ENCODE measurements at places on chromosomes 1 and 21. TPM values are rescaled to one million over a fixed set of nuclear protein-coding genes. Genes with fewer than 3 reads are reported as not detected.

Gene GJA5
- not detected for total RNA-seq

DNA sequence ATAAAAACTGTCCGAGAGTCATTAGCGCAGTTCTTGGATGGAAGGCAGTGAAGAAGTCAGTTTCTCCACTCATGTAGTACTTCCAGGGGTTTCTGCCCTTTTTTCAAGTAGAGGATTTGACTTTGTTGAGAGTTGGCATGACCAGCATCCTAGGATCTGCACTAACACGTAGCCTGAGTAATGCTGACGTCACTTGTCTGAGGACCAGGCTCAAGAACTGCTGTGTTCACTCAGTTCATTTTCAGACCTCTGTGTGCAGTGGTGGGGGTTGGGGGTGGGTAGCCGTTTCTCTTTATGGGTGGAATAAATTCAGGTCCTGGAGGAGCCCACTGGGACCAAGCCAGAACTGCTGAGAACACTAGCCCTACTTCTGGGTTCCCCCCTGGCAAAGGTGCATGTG lies 53.3 kb downstream of the MRPS6 start:
- no peak for DNase-seq

DNA sequence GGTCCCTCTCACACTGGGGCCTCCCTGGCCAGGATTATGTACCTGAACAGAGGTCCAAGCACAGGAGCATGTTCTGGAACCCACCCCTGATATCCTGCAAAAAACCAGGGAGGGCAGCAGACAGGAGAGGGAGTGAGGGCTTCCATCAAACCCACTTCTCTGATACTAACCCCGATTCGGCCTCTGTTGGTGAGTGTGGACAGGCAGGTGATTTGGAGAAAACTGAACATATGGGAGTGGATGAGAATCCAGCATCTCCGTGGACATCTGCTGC lies 215.3 kb downstream of the MATN1 start:
- no peak for DNase-seq

Gene C8B
- total RNA-seq = 0.20 TPM

GRCh38 chr1:117613969-117614729 lies 8.3 kb downstream of the TENT5C start:
- DNase-seq = no peak

- DNase-seq = no peak
Measured at GRCh38 chr1:9580942-9581341, 7.8 kb upstream of the TMEM201 start.

Gene FBXO44
- 43.7 TPM for total RNA-seq

DNA sequence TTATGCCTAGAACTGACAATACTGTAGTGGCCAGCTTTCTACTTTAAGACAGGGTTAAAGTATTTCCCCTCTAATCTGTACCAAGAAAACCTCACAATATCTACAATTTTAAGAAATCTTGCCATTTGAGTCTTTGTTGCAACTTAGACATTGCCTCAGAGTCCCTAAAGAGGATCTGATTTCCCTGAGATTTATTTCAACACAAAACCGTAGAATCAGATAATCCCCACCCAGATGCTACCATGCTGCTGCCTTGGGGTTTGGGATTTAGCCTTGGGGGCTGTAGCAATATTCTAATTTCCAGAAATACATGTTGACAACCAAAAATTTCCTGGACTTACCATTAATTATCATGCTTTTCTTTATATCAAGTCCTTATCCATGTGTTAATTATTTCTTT lies 50.3 kb upstream of the DENND1B start:
- no peak for DNase-seq

Gene GPR161
- total RNA-seq = not detected

DNA sequence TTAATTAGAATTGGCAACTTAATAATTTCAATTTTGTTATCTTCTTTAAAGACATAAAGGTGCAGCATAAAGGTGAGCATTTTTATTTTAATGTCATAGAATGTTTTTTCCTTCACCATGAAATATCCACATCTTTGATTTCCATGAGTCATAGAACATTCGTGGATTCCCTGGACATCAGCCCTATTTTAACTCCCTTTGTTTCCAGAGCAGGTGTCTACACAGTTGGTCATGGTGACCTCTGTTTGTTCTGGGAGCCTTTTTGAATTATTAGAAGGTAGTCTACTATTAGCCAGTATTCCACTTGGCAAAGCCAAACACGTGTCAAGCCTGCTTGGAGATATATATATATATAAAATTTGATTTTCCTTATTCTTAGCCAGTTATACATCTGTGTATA lies 572.9 kb downstream of the LTN1 start:
- DNase-seq = no peak

GRCh38 chr1:90835661-90836344 lies 118.7 kb upstream of the BARHL2 start:
- no peak for DNase-seq

DNA sequence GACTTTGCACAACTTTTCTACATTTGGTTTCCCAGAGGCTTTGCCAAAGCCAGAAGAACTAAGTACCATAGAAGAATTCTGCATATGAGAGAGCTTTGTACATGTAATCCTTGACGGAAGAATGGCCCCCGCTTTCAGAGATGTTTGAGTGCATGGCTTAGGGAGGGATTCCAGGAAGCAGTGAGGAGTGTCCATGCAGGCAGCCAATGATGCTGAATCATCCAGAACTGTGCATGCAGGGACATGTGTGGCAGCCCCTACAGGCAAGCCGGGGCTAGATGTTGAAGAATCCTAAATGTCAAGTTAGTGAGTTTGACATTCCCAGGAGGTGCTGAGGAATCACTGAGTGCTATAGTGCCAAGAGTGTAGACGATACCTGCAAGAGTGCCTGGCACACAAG lies 9.9 kb upstream of the HAO2 start:
- no peak for DNase-seq

- DNase-seq = peak; percentile 81
Measured at GRCh38 chr1:183915625-183916510, 110.9 kb downstream of the RGL1 start.

Gene TRIM67
- total RNA-seq = not detected

Gene PROK1
- total RNA-seq = not detected

Data from CD4-positive, CD25-positive, alpha-beta regulatory T cell (primary cell).